Amygdala (tissue), 56 donors: ENCODE measurements at places on chromosomes 3 and 15.

GRCh38 chr3:185713015-185713414 lies 111.8 kb downstream of the IGF2BP2 start:
- no peak for DNase-seq

- DNase-seq, result no peak
Observed at GRCh38 chr3:129449279-129450115, 9.5 kb downstream of the IFT122 start.

DNA sequence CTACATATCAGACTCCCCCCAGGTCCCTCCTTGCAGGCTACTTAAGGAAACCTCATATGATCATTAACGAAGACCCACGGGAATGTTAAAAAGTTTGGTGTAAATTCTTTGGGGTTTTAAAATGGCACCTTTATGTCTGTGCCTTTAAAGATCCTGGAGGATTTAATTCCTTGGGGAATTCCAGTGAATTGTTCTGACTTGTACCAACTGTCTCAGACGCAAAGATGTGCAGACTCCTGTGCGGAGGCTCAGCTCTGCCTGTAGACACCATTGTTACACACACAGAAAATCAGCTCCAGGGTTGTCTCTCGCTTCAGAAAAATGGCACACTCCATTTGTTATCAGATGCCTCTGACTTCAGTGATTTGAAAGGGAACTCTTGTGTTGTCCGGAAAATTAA lies 414.4 kb upstream of the CFAP20DC start:
- DNase-seq, result no peak

DNA sequence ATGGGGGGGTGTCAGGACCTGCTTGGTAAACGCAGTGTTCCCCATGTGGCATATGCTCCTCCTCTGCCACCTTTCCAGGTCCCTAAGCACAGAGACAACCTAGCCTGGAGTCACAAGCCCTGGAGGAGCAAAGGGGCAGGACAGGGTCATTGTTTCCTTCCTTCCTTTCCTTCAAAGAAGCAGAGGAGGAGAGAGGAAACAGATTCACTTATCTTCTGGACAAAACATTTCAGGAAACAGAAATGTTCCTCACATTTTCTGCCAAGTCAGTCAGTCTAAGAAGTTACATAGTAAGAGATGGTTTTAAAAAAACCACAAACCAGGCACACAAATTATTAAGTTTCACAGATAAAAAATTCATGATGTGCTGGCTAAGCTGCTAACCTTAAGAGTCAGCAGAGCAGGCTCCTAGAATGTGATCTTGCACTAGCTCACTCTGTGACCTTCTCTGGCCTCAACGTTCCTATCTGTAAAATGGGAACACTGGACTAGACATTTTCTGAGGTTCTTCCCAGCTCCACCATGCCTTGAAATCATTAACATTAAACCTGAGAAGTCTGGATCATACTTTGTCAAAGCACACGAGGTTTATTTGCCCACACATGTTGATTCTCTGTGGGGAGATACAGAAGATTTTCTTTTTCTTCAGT lies 47.9 kb downstream of the ATP13A5 start:
- DNase-seq, result no peak

DNA sequence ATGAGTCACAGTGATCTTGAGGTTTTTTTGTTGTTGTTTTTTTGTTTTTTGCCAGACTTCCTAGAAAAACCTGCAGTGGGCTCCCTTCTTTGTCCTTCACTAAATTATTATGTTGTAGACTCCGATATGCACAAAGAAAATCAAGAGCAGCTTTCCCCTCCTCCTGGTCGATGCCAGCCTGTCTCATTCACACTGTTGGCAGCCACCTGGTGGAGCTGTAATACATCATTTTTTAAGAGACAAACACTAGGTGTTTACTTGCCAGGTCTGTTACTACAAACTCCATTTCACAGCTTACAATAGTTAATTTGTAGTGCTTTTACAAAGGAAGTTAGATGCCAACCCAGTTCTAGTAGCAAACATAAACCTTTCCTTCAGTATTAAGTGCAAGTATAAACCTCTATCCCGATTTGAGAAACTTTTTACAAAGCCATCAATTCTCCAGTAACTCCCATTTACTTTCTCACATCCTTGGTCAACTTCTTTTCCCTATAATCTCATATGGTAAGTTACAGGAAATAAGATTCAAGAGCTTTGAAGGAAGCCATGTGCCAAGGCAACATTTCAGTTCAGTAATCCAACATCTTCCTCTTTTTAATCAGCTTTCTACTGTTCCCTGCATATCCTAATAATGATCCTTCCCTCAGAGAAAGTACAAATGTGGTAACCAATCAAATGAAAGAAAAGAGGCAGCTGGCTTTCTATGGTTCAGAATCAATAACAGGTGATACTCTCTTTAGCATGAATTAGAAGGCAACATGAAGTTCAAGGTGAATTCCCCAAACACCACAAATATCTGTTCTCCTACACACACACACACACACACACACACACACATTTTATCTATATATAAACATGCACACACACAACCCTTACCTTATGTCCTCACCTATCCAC lies 14.0 kb downstream of the AAGAB start:
- no peak for DNase-seq

GRCh38 chr15:70505411-70505919 lies 257.9 kb downstream of the UACA start:
- DNase-seq, result no peak
